ENCODE measurements at places on chromosomes 12 and 14. TPM values are rescaled to one million over a fixed set of nuclear protein-coding genes. Genes with fewer than 3 reads are reported as not detected.

LRRC10 gene
- total RNA-seq = not detected

GRCh38 chr12:79373896-79374499 lies 316.8 kb downstream of the PAWR start:
- peak; percentile 74 for DNase-seq

MYH6 gene
- not detected for total RNA-seq

DNA sequence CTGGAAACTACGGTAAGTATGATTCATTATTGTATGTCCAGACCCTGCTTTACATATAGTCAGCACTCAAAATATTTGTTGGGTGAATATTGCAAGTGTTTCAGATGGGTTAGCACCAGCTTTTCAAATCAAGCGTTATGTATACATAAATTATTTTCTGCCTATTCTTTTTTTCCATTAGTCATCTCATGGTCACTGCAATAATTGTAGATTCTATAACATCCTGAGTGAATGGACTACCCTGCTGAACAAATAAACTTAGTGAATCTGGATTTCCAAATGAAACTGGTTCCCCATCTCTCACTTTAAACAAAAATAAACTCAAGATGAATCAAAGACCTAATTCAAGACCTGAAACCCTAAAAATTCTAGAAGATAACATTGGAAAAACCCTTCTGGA lies 152.3 kb downstream of the DIO2 start:
- DNase-seq = no peak

Measured in Karpas-422 (cell line).